Aorta (tissue), 5 donors: ENCODE measurements at places on chromosomes 12 and 14. TPM values are rescaled to one million over a fixed set of nuclear protein-coding genes. Genes with fewer than 3 reads are reported as not detected.

DNA sequence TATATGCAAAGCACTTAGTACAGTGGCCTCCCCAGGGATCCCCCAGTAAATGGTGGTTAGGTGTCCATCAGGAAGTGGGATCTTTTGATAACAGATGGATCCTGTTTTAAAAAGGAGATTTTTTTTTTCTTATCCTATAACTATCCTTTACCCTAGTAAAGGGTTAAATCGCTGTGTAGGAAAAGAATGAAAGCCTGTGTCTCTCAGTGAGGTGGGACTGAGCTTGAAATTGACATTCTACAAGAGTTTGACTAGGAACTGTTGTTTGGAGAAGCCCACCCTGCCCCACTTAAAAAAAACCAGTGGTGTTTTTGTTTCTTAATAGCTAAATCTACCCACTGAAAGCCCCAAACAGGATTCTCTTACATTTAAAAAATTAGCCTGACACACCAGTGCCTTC, 112.2 kb upstream of the EGLN3 start:
- no peak overlapping the region for H3K4me3 ChIP-seq
- no peak for DNase-seq
- H3K27ac ChIP-seq = no peak overlapping the region
- H3K36me3 ChIP-seq = no peaks in the 10 kb centered on the region
- H3K27me3 ChIP-seq = no peaks in the 10 kb centered on the region

GRCh38 chr12:50111693-50112455, at the start of gene COX14:
Gene COX14 (plus strand): TSS chr12:50112236. CDS start chr12:50120044, 7,808 bp downstream.
- H3K27ac ChIP-seq = peak within 1 kb of the TSS; percentile 87
- H3K36me3 ChIP-seq = no peaks in the 10 kb centered on the region
- DNase-seq = peak; percentile 99
- peak within 1 kb of the TSS; percentile 68 for H3K4me3 ChIP-seq

DNA sequence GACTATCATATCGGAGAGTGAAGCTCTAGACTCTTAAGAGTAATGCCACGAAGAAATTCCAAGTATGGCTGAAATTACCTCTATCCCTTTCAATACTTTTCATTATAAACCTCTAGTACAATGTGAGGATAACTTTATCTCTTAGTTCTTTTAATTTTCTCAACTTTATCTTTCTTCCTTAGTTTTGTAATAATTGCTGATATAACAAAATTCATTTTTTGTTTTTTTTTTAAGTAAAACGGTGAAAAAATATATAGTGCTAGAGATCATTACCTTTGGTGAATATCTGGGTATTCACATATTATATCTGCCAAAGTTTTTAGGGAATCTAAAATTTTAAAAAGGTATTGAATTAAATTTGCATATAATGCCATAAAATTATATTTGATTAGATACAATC, 19.5 kb upstream of the DNAAF2 start:
- no peak overlapping the region for H3K4me3 ChIP-seq
- H3K4me1 ChIP-seq = no peaks in the 10 kb centered on the region
- H3K27me3 ChIP-seq = no peaks in the 10 kb centered on the region
- no peaks in the 10 kb centered on the region for H3K36me3 ChIP-seq

DNA sequence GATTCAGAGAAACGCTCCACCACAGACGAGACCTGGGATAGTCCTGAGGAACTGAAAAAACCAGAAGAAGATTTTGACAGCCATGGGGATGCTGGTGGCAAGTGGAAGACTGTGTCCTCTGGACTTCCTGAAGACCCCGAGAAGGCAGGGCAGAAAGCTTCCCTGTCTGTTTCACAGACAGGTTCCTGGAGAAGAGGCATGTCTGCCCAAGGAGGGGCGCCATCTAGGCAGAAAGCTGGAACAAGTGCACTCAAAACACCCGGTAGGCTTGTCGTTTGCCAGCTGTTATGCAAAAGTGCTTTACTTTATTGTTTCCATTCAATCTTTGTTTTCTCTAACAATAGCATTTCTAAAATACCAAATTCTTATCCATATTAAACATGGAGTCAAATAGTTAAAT, 287.3 kb downstream of the NAV3 start:
- no peaks in the 10 kb centered on the region for H3K4me1 ChIP-seq
- H3K4me3 ChIP-seq = no peak overlapping the region
- H3K27ac ChIP-seq = no peak overlapping the region
- no peaks in the 10 kb centered on the region for H3K36me3 ChIP-seq
- H3K27me3 ChIP-seq = no peaks in the 10 kb centered on the region

- DNase-seq = no peak
- H3K4me1 ChIP-seq = no peaks in the 10 kb centered on the region
- no peaks in the 10 kb centered on the region for H3K27me3 ChIP-seq
- H3K27ac ChIP-seq = no peak overlapping the region
Observed at GRCh38 chr12:6135071-6135470, 10.6 kb upstream of the VWF start.

GRCh38 chr12:94149119-94149780, 873 bp downstream of the PLXNC1 start:
- no peaks in the 10 kb centered on the region for H3K36me3 ChIP-seq
- no peaks in the 10 kb centered on the region for H3K4me1 ChIP-seq
- no peaks in the 10 kb centered on the region for H3K27me3 ChIP-seq
- peak overlapping the region; percentile 42 for H3K4me3 ChIP-seq
- DNase-seq = peak; percentile 69
- no peak overlapping the region for H3K27ac ChIP-seq

GRCh38 chr12:33047666-33048065, 151.1 kb upstream of the PKP2 start:
- no peak for DNase-seq
- H3K4me3 ChIP-seq = no peak overlapping the region
- H3K4me1 ChIP-seq = no peaks in the 10 kb centered on the region

GRCh38 chr12:52215587-52216031, 17.4 kb upstream of the KRT7 start:
- no peaks in the 10 kb centered on the region for H3K36me3 ChIP-seq
- H3K4me3 ChIP-seq = no peak overlapping the region
- peaks cover 4% of the 10 kb centered on the region for H3K4me1 ChIP-seq
- no peak for DNase-seq

DNA sequence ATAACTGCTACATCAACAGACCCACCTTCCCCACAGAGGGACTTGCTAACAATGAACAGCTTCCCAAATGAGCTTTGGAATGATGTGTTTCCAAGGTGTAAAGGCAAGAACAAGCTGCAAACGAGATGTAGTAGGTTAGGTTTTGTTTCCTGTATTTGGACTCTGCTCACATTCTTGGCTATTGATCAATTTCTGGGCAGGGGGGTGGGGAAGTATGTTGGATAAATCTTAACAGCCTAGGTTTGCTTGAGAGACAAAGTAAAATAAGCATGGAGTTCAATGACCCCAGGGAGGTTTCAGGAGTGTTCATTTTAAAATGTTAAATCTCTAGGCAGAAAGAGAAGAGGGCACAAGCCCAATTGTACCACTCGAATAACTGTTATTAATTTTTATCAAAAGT, 146.6 kb downstream of the DPY19L2 start:
- no peak overlapping the region for H3K27ac ChIP-seq
- no peaks in the 10 kb centered on the region for H3K36me3 ChIP-seq
- H3K27me3 ChIP-seq = no peaks in the 10 kb centered on the region
- no peaks in the 10 kb centered on the region for H3K4me1 ChIP-seq

- no peaks in the 10 kb centered on the region for H3K4me1 ChIP-seq
- H3K4me3 ChIP-seq = peak within 1 kb of the TSS; percentile 42
- H3K27me3 ChIP-seq = no peaks in the 10 kb centered on the region
Observed at GRCh38 chr14:73237219-73237785, at the start of gene PAPLN. Gene PAPLN (plus strand): TSS chr14:73237506. CDS start chr14:73239779, 2,273 bp downstream.

GRCh38 chr12:3542911-3543310, 51.9 kb downstream of the PRMT8 start:
- H3K36me3 ChIP-seq = no peaks in the 10 kb centered on the region
- no peak for DNase-seq
- no peaks in the 10 kb centered on the region for H3K4me1 ChIP-seq
- no peak overlapping the region for H3K27ac ChIP-seq
- H3K27me3 ChIP-seq = no peaks in the 10 kb centered on the region

DNA sequence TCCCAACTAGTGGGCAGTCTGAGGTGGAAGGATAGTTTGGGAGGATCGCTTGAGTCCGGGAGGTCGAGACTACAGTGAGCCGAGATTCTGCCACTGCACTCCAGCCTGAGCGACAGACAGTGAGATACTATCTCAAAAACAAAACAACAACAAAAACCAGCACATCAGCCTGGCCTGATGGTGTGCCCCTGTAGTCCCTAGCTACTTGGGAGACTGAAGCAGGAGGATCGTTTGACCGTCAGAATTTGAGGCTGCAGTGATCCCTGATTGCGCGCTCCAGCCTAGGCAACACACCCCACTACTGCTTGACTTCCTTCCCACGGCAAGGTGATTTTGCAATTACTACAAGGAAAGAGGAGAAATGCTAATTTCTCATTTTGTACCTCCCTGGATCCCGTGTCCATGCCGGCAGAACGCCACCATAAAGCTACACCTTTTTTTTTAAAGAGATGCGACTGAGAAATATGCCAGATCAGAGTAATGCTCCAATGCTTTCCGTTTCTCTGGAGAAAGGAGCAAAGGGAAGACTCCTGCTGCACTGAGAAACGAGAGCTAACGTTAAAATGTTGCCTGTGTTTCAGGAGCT, 672 bp upstream of the SCFD1 start:
- peak overlapping the region; percentile 63 for H3K4me3 ChIP-seq
- no peak overlapping the region for H3K27ac ChIP-seq
- H3K27me3 ChIP-seq = no peaks in the 10 kb centered on the region
- peaks cover 7% of the 10 kb centered on the region for H3K4me1 ChIP-seq
- no peak for DNase-seq

- peak; percentile 60 for DNase-seq
- H3K36me3 ChIP-seq = no peaks in the 10 kb centered on the region
- H3K27ac ChIP-seq = peak overlapping the region; percentile 24
- H3K27me3 ChIP-seq = no peaks in the 10 kb centered on the region
- no peaks in the 10 kb centered on the region for H3K4me1 ChIP-seq
Observed at GRCh38 chr12:131950182-131950913, 606 bp downstream of the EP400 start.

DNA sequence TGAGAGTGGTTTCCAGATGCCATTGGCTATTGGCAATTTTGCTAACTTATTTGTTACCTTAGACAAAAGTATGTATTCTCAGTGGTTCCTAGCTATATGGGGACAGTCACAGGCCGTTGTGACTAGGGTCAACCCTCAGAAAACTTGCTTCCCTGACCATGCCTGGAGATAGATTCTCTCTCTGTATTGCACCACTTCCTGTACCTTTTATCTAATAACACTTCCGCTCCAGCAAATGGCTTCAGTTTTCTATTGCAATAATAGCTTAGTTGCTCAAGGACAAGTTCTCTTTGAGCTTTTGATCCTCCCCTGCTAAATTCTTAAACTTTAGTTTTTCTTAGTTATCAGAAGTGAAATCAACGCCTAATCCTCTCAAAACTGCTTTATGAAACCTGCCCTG, 338.0 kb downstream of the RMST start:
- DNase-seq = no peak
- H3K4me1 ChIP-seq = no peaks in the 10 kb centered on the region
- no peak overlapping the region for H3K4me3 ChIP-seq
- H3K36me3 ChIP-seq = no peaks in the 10 kb centered on the region

GRCh38 chr14:24959791-24960331, 90.1 kb downstream of the STXBP6 start:
- no peaks in the 10 kb centered on the region for H3K36me3 ChIP-seq
- H3K4me1 ChIP-seq = no peaks in the 10 kb centered on the region
- H3K27ac ChIP-seq = no peak overlapping the region
- H3K27me3 ChIP-seq = no peaks in the 10 kb centered on the region
- no peak for DNase-seq
- no peak overlapping the region for H3K4me3 ChIP-seq

- H3K36me3 ChIP-seq = no peaks in the 10 kb centered on the region
- no peak overlapping the region for H3K27ac ChIP-seq
- no peak overlapping the region for H3K4me3 ChIP-seq
- no peak for DNase-seq
Observed at GRCh38 chr12:61188801-61189595, 1071.2 kb upstream of the USP15 start.

DNA sequence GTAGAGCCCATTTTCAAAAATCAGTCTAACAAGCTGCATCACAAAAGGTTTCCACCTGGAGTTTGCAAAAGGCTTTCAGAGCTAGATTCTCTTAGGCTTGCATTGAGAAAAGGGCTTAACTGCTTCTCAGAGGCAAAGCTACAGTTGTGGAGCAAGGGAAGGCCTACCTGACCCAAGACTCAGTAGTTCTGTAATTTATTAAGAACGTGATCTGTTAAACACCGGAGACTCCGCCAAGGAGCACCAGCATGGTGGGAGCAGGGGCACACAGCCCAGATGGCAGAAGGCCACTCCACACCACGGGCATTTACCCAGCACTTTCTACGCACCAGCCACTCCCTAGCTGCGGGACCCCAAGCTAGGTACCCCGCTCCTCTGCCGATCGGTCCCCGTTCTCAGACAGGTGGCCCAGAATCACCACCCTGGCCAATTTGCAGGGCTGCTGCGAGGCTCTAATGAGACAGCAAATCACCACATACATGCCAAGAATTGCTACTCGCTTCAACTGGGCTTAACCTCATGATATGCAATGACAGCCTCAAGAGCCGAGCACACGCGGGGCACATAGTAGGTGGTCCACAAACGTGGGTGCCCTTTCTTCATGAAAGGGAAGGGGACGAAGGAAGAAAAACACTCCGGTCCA, 1.5 kb downstream of the ITPK1 start:
- H3K27me3 ChIP-seq = no peaks in the 10 kb centered on the region
- no peak for DNase-seq
- no peak overlapping the region for H3K27ac ChIP-seq
- H3K36me3 ChIP-seq = no peaks in the 10 kb centered on the region
- no peaks in the 10 kb centered on the region for H3K4me1 ChIP-seq

DNA sequence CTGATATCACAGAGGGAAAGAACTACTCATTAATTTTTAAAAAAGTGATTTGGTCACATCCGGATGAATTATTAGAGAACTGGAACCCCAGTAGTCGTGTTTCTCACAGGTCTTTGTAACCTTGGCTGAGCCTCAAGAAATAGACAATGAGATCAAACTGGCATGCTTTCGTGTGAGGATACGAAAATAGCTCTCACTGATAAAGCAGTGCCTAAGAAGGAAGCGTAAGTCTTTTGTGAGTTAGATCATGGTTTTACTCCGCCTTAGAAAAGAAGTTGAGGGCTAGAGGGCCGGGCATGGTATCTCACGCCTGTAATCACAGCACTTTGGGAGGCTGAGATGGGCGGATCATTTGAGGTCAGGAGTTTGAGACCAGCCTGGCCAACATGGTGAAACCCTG, 33.8 kb upstream of the GALNT16 start:
- no peak for DNase-seq
- H3K27ac ChIP-seq = no peak overlapping the region
- H3K27me3 ChIP-seq = no peaks in the 10 kb centered on the region
- H3K36me3 ChIP-seq = no peaks in the 10 kb centered on the region

SPIC gene
- not detected for total RNA-seq

SIX6 gene
- total RNA-seq = not detected

ZC3H10 gene
- 8.9 TPM for total RNA-seq

CLEC4D gene
- 1.4 TPM for total RNA-seq

DACT1 gene
- 43.6 TPM for total RNA-seq

DLK1 gene
- not detected for total RNA-seq

ITFG2 gene
- 43.7 TPM for total RNA-seq

NDRG2 gene
- total RNA-seq = 68.7 TPM

KRT85 gene
- not detected for total RNA-seq

SLC17A8 gene
- not detected for total RNA-seq

ESRRB gene
- total RNA-seq = 0.52 TPM

IAPP gene
- not detected for total RNA-seq
